ENCODE measurements at places on chromosomes 11 and 22.

GRCh38 chr11:38123673-38124072, 1525.6 kb upstream of the RAG2 start:
- no peak for DNase-seq

DNA sequence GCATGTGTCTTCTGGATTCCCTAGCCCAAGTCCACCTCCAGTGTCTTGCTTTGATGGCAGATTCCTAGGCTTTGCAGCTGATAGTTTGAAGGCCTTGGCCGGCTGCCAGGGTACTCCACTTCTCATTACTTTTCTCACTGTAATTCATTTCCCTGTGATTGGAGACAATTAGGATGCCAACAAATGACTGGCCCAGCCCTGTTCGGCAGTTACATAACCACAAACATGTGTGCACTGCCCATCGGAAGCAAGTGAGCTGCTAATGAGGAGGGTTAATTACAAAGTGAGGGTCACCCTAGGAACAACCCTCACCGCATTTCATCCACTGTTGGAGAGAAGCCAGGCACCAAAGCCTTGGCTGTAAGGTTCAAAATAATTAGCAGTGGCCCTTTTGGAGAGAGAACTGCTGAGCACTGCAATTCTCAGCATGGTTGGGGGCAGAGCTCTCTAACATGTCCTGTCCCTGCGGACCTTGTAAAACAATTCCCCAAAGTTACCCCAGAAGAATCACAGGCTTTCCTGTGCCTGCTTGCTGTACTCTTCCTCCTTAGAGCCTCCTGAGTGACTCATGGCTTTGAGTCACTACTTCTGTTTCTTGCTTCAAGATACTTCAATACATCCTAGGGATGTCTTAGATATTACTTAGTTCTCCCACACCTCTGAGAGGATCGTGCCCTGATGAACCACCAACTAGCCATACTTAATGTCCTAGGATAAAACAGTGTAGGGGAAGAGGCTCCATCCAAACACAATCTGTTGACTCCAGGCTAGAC, 109.7 kb upstream of the GALNT18 start:
- DNase-seq = no peak

DNA sequence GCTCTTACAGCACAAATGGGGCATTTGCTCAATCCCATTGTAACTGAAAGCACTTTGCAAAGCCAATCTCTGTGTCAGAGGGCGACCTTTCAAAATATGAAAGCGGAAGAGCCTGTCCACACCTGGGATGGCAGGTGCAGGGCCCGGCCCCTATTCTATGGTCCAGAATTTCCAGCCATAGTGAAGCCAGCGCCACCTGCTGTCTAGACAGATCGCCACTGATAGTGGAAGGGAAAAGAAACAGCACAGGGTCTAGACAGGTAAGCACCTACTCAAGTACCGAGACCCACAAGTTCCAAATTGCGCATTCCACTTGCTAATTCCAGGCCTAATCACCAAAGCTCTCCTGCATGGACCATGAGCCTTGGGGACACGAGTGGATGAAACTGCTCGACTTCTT, 141.4 kb downstream of the NTM start:
- peak; percentile 5 for DNase-seq

GRCh38 chr22:40410731-40411505, 40.5 kb downstream of the SGSM3 start:
- no peak for DNase-seq

GRCh38 chr22:32836280-32837123, 35.0 kb downstream of the TIMP3 start:
- DNase-seq = no peak

- no peak for DNase-seq
These were observed 7.1 kb downstream of the PRPF19 start for GRCh38 chr11:60899046-60899936.

GRCh38 chr11:106990331-106990730, 27.9 kb downstream of the GUCY1A2 start:
- DNase-seq = no peak

DNA sequence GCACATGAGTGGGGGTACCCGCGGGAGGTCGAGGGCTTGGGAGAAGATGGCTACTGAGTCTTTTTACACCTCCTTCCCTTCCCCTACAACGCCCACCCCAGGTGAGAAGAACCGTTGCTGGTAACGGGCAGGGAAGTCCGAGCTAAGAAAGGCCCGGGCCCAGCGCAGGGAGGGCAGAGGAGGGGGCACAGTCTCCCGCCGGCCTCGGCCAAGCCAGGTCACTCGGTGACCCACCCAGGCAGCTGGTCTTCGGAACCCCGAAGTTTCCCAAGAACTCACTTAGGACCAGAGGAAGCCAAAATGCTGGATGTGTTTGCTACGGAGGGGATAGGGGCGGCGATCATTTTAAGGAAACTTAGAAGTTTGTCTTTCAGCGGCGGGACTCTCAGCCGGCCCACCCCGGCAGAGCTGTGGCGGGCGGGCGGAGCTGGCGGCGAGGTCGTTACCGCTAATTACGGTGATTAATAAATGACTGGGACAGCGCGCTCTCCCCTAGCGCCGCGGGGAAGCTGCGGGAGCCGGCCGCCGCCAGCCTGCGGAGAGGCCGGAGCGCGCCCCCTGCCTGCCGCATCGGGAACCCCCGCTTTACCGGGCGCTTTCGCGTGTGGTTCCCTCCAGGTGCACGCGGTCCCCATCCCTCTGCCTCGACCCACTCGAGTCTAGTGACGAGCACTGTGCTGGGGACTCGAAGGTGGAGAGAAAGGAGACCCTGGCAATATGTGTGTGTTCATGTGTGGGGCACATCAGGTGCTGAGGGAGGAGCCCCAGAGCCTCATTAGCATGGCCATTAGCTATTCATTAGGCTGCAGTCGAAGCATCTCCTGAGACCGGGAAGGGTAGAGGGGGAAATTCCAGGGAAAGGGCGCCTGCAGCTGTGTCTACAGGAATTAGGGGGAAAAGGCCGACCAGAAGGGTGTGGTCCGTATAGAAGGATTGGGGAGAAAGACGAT, 945 bp downstream of the ROBO3 start:
- DNase-seq = peak; percentile 73

GRCh38 chr22:43706151-43706550, 106.0 kb downstream of the EFCAB6 start:
- DNase-seq = no peak

DNA sequence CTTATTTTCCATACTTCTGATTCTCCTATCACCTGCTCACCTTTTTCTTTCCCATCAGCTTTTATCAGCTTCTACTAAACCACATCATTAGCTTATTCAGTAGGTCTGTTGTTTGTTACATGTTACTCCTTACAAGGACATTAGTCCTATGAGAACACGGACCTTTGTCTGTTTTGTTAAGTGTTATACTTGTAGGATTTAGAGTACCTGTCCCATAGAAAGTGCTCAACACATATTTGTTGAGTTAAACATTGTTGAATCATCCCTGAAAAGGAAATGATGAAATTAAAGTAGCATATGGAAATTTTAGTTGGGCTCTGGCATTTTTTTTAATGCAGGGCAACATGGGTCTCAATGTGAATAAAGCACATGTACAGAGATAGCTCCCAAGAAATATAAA, 222.1 kb upstream of the CARD18 start:
- no peak for DNase-seq

DNA sequence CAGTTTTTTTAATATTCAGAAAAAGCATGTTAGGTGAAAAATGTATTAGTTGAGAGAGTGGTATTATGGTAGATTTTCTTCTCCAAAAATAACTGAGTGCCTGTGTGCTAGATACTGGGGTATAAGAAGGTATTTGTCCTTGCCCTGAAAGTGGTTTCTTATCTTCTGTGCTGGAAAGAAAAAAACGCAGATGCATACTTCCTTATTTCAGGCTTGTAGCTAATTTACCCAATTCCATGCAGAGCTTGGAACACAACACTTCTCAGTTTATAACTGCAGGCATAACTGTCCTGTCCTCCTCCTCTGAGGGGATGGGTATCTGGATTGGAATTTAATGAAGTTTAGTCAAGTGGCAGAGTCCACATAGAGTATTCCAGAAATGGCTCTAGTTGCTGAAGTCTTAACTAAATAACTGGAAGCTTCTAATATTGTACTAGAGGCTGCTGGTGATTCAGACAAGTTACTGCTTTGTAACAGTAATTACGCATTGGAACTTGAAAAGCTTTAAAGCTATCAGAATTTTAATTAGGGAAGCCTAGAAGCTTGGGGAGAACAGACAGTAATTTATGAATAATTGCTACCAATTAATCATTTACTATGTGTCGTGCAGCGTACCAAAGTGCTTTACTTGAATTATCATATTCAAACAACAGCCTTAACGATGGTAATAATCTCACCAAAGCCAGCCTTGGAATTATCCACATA, 12.7 kb upstream of the C11orf91 start:
- DNase-seq = no peak

DNA sequence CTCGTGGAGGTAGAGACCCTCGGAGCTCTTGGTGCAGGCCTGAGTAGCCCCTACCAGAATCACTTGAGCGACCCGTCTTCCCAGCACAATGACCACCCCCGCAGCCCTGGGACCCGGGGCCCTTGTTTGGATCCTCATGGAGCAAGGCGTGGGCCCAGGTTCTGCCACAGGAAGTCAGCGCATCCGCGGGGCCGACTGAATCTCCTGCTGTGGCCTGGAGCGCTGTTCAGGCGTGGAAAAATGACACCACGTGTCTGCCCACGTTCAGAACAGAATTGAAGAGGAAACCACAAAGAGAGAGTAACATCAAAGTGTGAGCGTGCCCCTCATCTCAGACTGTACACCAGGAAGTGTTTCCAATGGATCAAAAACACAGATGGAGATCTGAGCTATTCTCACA, 1479.2 kb downstream of the TBC1D22A start:
- DNase-seq = no peak
